ENCODE measurements at places on chromosomes 3 and 15. TPM values are rescaled to one million over a fixed set of nuclear protein-coding genes. Genes with fewer than 3 reads are reported as not detected.

Gene ISLR
- total RNA-seq, result 69.2 TPM

Gene EPHA3
- total RNA-seq, result 3.0 TPM

Gene JAGN1
- total RNA-seq, result 17.4 TPM

Gene DNAJC13
- total RNA-seq, result 78.5 TPM

Gene SLC12A1
- not detected for total RNA-seq

Gene CCDC191
- total RNA-seq, result 3.9 TPM

Gene SAMMSON
- total RNA-seq, result not detected

Gene COLQ
- total RNA-seq, result 0.66 TPM

Gene POC1A
- 7.8 TPM for total RNA-seq

Gene C3orf22
- not detected for total RNA-seq

Gene MASP1
- 1.2 TPM for total RNA-seq

Gene TGM4
- not detected for total RNA-seq

Gene SLC25A38
- total RNA-seq, result 16.4 TPM

Gene RBP2
- not detected for total RNA-seq

Gene LRRIQ4
- 0.06 TPM for total RNA-seq

Gene RASGRF1
- not detected for total RNA-seq

Gene ROPN1
- not detected for total RNA-seq

Gene NTRK3
- total RNA-seq, result 0.62 TPM

Gene LMAN1L
- total RNA-seq, result 0.25 TPM

Measured in aortic smooth muscle cell (primary cell).